Pulmonary artery endothelial cell (primary cell): ENCODE measurements at places on chromosomes 16 and 17.

GRCh38 chr16:86835982-86836381 lies 257.6 kb downstream of the FOXL1 start:
- no peak for DNase-seq

DNA sequence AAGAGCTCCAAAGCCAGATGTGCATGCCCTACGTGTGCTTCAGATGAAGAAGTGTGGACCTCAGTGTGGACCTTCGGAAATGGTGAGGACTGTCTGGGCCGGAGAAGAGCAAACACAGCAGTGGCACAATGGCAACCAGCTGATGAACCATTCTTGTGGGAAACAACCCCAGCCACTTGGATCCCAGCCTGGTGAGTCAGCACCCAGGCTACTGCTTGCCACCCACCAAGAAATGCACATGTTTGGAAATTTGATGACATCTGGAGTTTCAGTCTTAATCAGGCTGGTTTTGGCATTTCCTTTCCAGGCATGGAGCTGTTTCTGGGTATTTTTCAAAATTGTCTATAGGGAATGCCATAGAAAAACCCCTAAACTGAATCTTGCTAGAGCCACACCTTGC lies 42.7 kb downstream of the DYNLRB2 start:
- DNase-seq, result no peak

GRCh38 chr17:69733171-69734012 lies 318.9 kb downstream of the MAP2K6 start:
- DNase-seq, result peak; percentile 48

- DNase-seq, result no peak
These were observed 64.0 kb downstream of the MYO18A start for GRCh38 chr17:29115961-29116803.
